Caco-2 (cell line): ENCODE measurements at places on chromosomes 1 and 21. TPM values are rescaled to one million over a fixed set of nuclear protein-coding genes. Genes with fewer than 3 reads are reported as not detected.
A peak's percentile ranks its signal among the peaks of the same experiment; 100 is the strongest.

DNA sequence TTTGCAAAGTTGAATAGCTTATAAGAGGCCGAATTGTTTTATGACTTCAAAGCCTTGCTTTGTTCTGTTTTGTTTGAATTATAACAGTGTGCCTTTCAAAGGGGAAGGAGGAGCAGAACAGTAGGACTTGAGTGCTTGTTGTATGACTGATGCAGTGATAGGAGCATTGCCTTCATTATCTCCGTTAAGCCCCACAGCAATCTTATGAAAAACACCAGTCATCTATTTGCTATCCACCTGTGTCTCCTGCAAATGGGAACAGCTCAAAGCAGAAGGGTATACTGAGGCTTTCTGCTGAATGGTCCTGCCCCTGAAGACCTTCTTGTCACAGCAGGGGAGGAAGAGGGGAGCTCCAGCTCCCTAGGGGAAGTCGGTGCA lies 127.5 kb downstream of the RNF220 start:
- DNase-seq: no peak

DNA sequence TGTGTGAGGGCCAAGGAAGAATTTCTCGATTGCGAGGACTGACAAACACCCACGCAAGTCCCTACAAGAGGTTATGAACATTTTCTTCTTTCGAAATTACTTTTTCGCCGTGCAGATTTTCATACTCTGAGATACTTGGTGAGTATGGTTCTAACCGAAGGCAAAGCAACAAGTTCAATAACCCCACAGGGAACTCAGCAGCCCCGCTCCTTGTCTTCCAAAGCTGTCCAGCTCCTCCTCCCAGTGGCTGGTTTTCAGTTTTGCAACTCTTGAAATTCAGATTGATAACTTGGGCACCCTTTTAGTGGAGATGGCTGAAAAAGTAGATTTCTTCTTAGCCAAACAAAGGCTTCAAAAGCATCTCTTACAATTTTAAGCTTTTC lies 154.4 kb downstream of the SETD4 start:
- DNase-seq: no peak

GRCh38 chr1:210104103-210104502 lies 128.5 kb upstream of the SERTAD4 start:
- DNase-seq: no peak

The ATAD3C gene
- total RNA-seq: 0.84 and 0.95 TPM in 2 replicates

The FOXD3 gene
- total RNA-seq: not detected in 2 replicates

The RGS8 gene
- total RNA-seq: not detected in 2 replicates

- DNase-seq: peak; percentile 93
Observed at GRCh38 chr1:150561974-150562445, 12.8 kb downstream of the ADAMTSL4 start.

- DNase-seq: no peak
Observed at GRCh38 chr21:42468491-42469131, 27.4 kb downstream of the RSPH1 start.

DNA sequence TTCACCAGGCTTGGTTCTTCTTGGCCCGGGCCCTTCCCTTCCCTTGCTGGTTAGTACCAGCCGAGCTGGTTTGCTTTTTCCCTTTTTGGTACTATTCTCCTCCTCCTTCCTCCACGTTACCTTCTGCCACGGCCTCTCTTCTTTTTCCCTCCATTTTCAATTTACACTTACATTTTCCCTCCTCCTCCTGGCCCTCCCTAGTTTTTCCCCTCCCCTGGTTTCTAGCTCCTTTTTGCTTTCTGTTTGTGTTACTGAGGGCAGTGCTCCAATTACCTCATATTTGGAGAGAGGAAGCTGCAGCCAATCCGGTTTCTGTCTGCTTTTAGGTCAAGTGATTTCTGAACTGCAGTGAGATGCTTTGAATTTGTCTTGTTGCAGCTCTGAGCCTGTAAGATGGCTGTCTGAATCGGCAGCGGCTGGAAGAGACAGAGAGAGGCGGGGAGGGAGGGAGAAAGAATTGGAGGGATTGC lies 63.7 kb downstream of the MACF1 start:
- DNase-seq: no peak

GRCh38 chr1:220203816-220204215 lies 68.4 kb downstream of the RAB3GAP2 start:
- no peak for DNase-seq

The ADAMTSL4 gene
- 16.1 and 17.6 TPM in 2 replicates for total RNA-seq

DNA sequence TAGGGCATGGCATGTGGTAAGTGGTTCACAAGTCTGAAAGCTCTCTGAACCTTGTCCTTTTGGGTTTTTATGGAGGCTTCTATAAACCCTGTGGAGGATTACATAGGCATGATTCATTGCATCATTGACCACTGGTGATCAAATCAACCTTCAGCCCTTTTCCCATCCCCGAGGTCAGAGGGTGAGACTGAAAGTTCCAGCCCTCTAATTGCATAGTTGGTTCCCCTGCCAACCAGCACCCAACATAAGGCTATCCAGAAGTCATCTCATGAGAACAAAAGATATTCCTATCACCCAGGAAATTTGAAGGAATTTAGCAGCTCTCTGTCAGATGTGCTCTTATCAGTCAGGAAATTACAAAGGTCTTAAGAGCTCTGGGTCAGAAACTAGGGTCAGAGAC lies 89.5 kb upstream of the ARTN start:
- peak; percentile 13 for DNase-seq

GRCh38 chr1:99239690-99240089 lies 24.6 kb upstream of the PLPPR4 start:
- DNase-seq: no peak

The YIPF1 gene
- total RNA-seq: 16.6 and 17.2 TPM in 2 replicates

- DNase-seq: peak; percentile 50
Observed at GRCh38 chr1:147273409-147274336, 31.2 kb downstream of the CHD1L start.

DNA sequence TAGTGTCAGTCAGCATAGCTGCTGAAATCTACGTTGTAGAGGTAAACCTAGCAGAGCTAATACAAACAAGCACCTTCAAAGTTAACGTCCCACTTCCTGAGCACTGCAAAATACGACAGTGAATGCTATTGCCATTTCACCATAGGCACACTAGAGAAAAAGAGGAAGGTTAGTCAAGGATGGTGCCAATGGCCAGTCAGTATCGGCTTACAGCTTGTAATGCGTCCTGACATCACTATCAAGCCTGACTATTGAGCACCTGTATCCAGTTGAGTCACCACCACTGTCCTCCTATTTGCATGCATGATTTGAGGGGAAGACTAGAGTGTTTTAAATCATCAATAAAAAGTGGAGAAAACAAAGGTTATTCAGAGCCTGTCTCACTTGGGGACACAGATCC lies 34.4 kb downstream of the NUCKS1 start:
- DNase-seq: no peak

DNA sequence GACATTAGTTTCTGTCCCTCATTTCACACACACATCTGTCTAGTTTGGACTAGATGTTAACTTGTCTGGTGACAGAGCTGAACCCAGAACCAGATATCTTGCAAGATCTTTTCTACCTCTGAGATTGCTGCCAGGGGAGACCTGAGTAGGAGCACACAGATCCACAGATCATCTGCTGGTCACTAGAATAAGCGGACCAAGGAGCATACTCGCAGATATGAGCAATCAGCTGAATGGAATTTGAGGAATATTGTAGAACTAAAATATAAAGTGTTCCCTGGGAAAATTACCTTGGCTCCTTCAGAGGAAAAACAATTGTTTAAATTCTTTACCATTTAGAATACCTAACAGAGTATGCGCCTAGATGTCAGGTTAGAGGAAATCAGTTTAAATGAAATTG lies 90.7 kb downstream of the TNFSF18 start:
- no peak for DNase-seq

DNA sequence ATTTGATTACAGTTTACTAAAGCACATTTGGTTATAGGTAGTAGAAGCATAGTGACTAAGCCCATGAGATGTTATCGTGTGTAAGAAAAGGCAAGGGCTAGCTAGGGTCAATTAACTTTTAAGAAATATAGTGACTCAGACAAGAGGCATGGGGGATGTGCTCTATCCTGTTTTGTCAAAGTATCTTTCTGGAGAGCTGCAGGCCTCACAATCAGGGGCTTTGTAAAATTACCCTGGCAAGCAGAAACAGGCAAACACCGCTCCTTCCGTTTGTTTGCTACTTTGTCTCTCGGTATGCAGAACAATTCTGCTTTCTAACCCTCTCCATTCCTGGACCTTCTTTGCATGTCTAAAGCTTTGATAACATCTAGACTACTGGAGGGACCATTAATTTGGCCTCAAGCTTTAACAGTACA lies 26.1 kb upstream of the ZNF697 start:
- DNase-seq: no peak

The ZNF687 gene
- 23.9 and 30.2 TPM in 2 replicates for total RNA-seq

DNA sequence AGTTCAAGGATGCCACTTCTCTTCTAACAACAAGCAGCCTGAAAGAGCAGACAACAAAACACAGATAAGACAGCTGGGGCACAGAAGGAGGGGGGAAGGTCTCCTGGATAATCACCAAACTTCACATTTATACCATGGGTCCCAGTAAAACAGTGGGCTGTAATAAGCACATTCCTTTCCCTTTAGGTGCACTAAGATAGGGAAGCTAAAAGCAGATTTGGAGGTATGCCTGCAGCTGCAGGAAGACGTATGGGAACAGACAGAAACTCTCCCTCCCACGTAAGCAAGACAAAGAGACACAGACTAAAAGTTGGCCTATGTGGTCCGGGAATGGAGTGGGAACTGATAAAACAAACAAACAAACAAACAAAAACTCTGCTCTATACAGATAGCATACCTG lies 612.1 kb downstream of the MRPL39 start:
- DNase-seq: no peak

DNA sequence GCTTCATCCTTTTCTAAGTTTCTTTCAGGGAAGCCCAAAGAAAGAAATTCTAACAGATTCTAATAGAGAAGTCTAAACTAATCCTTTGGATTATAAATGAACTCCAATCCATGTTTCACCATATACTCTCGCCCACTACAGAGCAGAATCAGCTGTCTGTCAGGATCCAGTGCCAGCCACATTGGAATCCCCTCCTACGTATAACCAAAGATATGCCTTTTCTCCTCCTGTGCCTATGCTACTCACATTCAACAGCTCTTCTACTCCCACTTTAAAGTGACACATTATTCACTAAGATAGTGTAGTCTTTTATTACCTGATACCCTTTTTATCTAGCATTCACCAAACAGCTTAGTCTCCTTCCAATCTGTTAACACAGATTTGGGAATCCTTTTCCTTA lies 3.1 kb downstream of the ETV3 start:
- DNase-seq: no peak

DNA sequence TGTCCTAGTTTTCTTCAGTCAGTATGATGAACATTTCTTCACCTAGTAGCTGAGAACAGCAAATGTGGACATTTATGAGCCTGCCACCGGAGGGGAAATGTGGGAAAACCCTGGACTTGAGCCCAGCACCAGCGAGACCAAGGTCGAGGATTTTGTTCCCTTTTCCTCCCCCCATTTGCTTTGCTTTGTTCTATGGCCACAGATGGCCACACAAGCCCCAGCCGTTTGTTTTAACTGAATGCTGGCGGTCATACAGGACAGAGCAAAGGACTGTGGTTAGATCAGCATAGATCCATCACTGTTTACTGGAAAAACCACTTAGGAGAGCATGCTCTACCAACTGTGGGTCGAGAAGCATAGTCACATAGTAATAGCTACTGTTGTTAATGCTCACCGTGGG lies 20.9 kb downstream of the SH2D2A start:
- no peak for DNase-seq
